ENCODE measurements at places on chromosomes 6 and 20. TPM values are rescaled to one million over a fixed set of nuclear protein-coding genes. Genes with fewer than 3 reads are reported as not detected.

GRCh38 chr6:20564269-20564668 lies 30.0 kb downstream of the CDKAL1 start:
- no peak overlapping the region for H3K27ac ChIP-seq
- H3K4me1 ChIP-seq, result peaks cover 18% of the 10 kb centered on the region
- H3K27me3 ChIP-seq, result no peaks in the 10 kb centered on the region
- peaks cover 4% of the 10 kb centered on the region for H3K36me3 ChIP-seq

The LY6G6C gene
- not detected for total RNA-seq

DNA sequence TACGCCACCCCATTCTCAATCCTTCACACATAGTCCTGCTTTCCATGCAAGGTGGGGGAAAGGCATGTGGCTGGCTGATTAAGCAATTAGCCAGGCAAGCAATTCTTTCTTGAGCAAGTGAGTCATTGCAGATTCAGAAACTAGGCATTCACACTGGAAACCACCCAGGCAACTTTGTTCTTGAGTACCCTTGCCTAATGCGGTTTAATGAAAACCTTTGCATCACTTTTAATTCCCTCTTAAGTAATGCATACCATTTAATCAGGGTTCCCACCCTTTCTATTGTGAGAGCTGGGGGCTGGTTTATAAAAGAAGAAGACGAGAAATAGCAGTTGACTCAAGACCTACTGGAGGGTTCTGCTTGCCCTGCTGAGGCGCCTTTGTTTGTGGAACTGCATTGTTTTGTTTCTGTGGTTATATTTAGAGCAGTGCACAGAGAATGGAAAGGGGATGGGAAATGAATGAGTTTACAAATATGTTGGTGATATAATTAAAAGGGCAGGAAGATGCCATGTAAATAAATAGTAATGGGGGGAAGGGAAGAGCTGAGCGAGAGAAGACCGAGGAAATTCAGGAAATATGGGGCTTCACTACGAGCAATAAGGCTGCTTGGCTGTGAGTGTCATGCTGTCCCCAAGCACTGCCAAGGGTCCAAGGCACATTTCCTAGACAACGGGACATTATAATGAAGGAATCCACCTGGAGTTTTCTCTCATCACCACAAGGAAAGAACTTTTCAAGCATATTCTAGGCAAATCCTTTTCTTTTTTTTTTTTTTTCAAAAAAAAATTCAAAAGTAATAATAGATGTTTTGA lies 48.8 kb upstream of the TSHZ2 start:
- no peak for DNase-seq
- H3K36me3 ChIP-seq, result no peaks in the 10 kb centered on the region
- H3K4me1 ChIP-seq, result no peaks in the 10 kb centered on the region
- no peak overlapping the region for H3K27ac ChIP-seq
- no peak overlapping the region for H3K4me3 ChIP-seq

GRCh38 chr6:30879684-30880427 lies 4.5 kb upstream of the DDR1 start:
- H3K4me1 ChIP-seq, result peaks cover 67% of the 10 kb centered on the region
- no peaks in the 10 kb centered on the region for H3K27me3 ChIP-seq
- H3K4me3 ChIP-seq, result no peak overlapping the region
- no peaks in the 10 kb centered on the region for H3K36me3 ChIP-seq

The ADGRB3 gene
- total RNA-seq, result 8.9 TPM

GRCh38 chr6:48959251-48960060 lies 503.6 kb downstream of the MMUT start:
- H3K27me3 ChIP-seq, result peaks cover 14% of the 10 kb centered on the region
- H3K4me1 ChIP-seq, result peaks cover 3% of the 10 kb centered on the region
- H3K27ac ChIP-seq, result no peak overlapping the region
- no peak overlapping the region for H3K4me3 ChIP-seq
- DNase-seq, result no peak

DNA sequence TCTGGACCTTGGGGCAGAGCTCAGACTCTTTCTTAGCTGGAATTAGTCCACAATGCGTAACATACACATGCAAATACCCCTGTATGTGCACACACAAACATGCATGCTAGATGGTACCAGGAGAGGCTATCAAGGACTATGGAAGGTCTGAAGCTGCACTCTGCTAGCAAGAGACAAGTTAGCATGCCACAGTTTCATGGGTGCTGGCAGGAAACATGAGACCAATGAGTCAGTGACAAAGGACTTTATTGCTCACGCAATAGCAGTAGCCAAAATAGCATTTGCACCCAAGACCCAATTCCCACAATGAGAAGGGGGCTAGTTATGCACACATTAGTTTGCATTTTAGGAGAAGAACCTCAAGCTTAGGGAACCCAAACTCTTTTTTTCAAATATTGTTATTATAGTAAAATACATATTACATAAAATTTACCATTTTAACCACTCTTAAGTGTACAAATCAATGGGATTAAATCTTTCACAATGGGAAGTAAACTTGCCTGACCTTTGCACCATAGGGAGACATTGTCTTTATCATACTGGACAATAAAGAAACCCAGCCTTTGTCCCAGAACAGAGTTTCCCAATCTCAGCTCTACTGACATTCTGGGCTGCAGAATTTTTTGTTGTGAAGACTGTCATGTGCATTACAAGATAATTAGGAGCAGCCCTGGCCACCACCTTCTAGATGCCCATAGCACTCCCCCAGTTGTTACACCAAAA lies 69.1 kb downstream of the NRSN1 start:
- no peak for DNase-seq
- H3K36me3 ChIP-seq, result no peaks in the 10 kb centered on the region
- no peaks in the 10 kb centered on the region for H3K4me1 ChIP-seq
- no peak overlapping the region for H3K27ac ChIP-seq

The CHRNA4 gene
- total RNA-seq, result not detected

- peak overlapping the region; percentile 91 for H3K27ac ChIP-seq
- no peak overlapping the region for H3K4me3 ChIP-seq
- peaks cover 27% of the 10 kb centered on the region for H3K4me1 ChIP-seq
Observed at GRCh38 chr20:4135385-4136077, 120.2 kb upstream of the RNF24 start.

DNA sequence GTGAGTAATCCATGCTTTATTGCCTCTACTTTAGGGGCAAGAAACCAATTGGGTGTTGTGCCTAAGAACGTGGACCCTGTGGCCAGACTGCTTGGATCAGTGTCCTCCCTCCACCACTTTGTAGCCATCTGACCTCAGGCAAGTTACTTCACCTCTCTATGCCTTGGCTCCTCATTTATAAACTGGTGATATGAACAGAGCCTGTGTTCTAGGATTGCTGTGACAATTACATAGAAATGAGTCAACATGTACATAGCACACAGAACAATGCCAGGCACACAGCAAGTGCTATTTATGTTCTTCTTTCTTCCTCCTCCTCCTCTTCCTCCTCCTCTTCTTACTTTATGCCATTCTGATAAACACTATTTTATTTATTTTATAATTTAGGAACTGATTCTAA lies 339.4 kb downstream of the CD83 start:
- H3K36me3 ChIP-seq, result no peaks in the 10 kb centered on the region
- peaks cover 6% of the 10 kb centered on the region for H3K4me1 ChIP-seq
- H3K27me3 ChIP-seq, result no peaks in the 10 kb centered on the region

GRCh38 chr20:41432746-41433145 lies 66.1 kb upstream of the EMILIN3 start:
- H3K4me3 ChIP-seq, result no peak overlapping the region
- H3K27ac ChIP-seq, result no peak overlapping the region
- DNase-seq, result no peak
- H3K4me1 ChIP-seq, result peaks cover 16% of the 10 kb centered on the region

The ASIP gene
- total RNA-seq, result not detected

The PLN gene
- total RNA-seq, result not detected

The RIMS4 gene
- 0.75 TPM for total RNA-seq

GRCh38 chr6:105594821-105595220 lies 191.9 kb upstream of the PREP start:
- H3K4me1 ChIP-seq, result peaks cover 32% of the 10 kb centered on the region
- H3K27me3 ChIP-seq, result no peaks in the 10 kb centered on the region
- H3K4me3 ChIP-seq, result no peak overlapping the region
- H3K36me3 ChIP-seq, result no peaks in the 10 kb centered on the region

DNA sequence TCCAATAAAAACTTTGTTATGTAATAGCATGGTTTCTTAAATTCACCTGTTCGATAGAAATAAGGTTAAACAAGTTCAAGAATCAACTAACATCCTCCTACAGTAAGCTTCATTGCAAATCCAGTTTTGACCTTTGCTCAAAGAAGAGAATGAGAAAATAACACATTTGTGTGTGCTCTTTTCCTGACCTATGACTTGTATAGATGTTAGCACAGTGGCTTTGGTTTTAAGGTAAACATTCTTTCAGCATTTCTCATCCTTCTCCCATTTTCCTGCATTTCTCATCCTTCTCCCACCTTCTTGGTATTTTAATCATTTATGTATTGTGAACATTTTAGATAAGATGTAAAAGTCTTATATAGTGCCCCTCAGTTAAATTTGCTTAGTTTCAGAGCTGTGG lies 73.9 kb downstream of the PLCB1 start:
- H3K27ac ChIP-seq, result no peak overlapping the region
- peaks cover 6% of the 10 kb centered on the region for H3K36me3 ChIP-seq
- H3K4me1 ChIP-seq, result peaks cover 43% of the 10 kb centered on the region
- no peak for DNase-seq
- H3K27me3 ChIP-seq, result no peaks in the 10 kb centered on the region
- H3K4me3 ChIP-seq, result no peak overlapping the region

DNA sequence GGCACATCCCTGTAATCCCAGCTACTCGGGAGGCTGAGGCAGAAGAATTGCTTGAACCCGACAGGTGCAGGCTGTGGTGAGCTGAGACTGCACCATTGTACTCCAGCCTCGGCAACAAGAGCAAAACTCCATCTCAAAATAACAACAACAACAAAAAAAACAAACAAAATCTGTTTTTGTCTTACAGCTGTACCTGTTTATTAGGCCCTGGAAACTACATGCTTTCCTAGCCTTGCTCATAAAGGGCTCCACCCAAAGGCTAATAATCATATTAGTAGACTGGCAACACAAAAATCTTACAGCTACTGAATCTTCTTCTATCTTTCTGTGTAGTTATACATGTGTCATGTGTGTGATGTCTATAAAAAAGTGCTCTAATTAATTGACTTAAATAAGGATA lies 503.9 kb upstream of the EYS start:
- H3K4me3 ChIP-seq, result no peak overlapping the region
- no peaks in the 10 kb centered on the region for H3K36me3 ChIP-seq
- H3K27me3 ChIP-seq, result no peaks in the 10 kb centered on the region
- no peak overlapping the region for H3K27ac ChIP-seq
- H3K4me1 ChIP-seq, result peaks cover 2% of the 10 kb centered on the region

DNA sequence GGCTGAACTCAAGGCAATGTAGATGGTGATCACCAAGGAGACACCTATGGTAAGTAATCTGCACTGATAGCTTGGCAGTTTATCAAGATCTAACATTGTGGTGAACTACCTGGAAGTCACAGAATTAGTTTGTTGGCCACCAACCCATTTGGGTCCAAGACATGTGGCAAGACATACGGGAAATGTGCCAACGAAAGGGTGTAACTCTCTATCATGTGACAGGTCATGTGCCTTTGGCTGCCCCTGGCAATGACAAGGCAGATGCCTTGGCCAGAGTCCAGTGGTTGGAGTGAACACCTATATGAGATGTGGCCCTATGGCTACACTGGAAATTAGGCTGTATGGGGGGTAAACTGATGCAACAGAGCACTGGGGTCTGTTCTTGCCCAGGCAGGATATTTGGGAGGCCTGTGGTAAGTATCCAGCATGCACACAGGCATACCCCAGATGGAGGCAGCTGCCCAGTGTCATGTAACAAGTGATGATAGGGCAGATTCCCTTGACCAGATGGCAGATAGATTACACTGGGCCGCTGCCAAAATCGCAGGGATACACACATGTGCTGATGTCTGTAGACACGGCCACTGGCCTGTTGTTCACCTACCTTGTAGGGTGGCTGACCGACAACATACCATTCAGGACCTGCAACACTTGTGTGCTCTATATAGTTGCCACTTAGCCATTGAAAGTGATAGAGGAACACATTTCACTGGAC lies 35.5 kb upstream of the HSF2 start:
- no peaks in the 10 kb centered on the region for H3K36me3 ChIP-seq
- DNase-seq, result no peak
- H3K4me3 ChIP-seq, result no peak overlapping the region
- no peaks in the 10 kb centered on the region for H3K4me1 ChIP-seq
- no peak overlapping the region for H3K27ac ChIP-seq
- H3K27me3 ChIP-seq, result peaks cover 20% of the 10 kb centered on the region

GRCh38 chr20:45859916-45860315 lies 2.5 kb downstream of the ZSWIM3 start:
- peaks cover 42% of the 10 kb centered on the region for H3K4me1 ChIP-seq
- no peak for DNase-seq
- peaks cover 2% of the 10 kb centered on the region for H3K36me3 ChIP-seq
- H3K27ac ChIP-seq, result no peak overlapping the region

GRCh38 chr6:30763618-30764489 lies 19.5 kb upstream of the IER3 start:
- no peak for DNase-seq
- H3K36me3 ChIP-seq, result no peaks in the 10 kb centered on the region
- no peaks in the 10 kb centered on the region for H3K27me3 ChIP-seq
- peak overlapping the region; percentile 23 for H3K4me3 ChIP-seq
- H3K4me1 ChIP-seq, result peaks cover 78% of the 10 kb centered on the region
- H3K27ac ChIP-seq, result peak overlapping the region; percentile 87

DNA sequence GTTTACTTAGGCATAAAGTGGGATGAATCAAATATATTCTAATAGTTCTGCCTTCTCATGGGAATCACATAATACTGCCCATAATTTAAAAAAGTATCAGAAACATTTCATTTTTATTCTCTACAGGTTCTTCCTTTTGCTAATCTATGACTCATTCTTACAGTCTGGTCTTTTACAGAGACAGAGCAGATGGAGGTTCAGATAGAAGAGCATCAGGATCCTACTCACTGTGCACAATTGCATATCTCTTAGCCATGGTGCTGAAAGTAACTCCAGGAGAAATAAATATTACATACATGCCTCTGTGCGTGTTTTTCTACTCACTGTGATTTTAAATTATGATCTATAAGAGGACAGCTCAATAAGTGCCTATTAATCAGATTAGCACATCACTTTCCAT lies 16.3 kb upstream of the OR2B6 start:
- DNase-seq, result no peak
- H3K27me3 ChIP-seq, result peaks cover 5% of the 10 kb centered on the region
- no peak overlapping the region for H3K27ac ChIP-seq
- no peaks in the 10 kb centered on the region for H3K4me1 ChIP-seq
- no peaks in the 10 kb centered on the region for H3K36me3 ChIP-seq
- H3K4me3 ChIP-seq, result no peak overlapping the region

GRCh38 chr6:11021003-11021402 lies 23.1 kb downstream of the ELOVL2 start:
- peaks cover 67% of the 10 kb centered on the region for H3K4me1 ChIP-seq
- DNase-seq, result no peak
- H3K36me3 ChIP-seq, result peaks cover 4% of the 10 kb centered on the region
- H3K27me3 ChIP-seq, result no peaks in the 10 kb centered on the region
- H3K27ac ChIP-seq, result peak overlapping the region; percentile 59
- no peak overlapping the region for H3K4me3 ChIP-seq

The VSX1 gene
- not detected for total RNA-seq
